Natural killer cell (primary cell): ENCODE measurements at places on chromosomes 16 and 17. TPM values are rescaled to one million over a fixed set of nuclear protein-coding genes. Genes with fewer than 3 reads are reported as not detected.

LRRC36 gene
- total RNA-seq, result not detected

MYH2 gene
- total RNA-seq, result not detected

- H3K4me1 ChIP-seq, result no peaks in the 10 kb centered on the region
- H3K27ac ChIP-seq, result no peak overlapping the region
- no peak overlapping the region for H3K4me3 ChIP-seq
- H3K27me3 ChIP-seq, result no peaks in the 10 kb centered on the region
These were observed 10.1 kb upstream of the TEKT3 start for GRCh38 chr17:15351478-15351840.

GRCh38 chr17:28741358-28742349, 2.2 kb upstream of the TRAF4 start:
- DNase-seq, result no peak
- H3K4me1 ChIP-seq, result peaks cover 80% of the 10 kb centered on the region
- no peak overlapping the region for H3K4me3 ChIP-seq
- H3K27ac ChIP-seq, result peak overlapping the region; percentile 53
- no peaks in the 10 kb centered on the region for H3K36me3 ChIP-seq

DNA sequence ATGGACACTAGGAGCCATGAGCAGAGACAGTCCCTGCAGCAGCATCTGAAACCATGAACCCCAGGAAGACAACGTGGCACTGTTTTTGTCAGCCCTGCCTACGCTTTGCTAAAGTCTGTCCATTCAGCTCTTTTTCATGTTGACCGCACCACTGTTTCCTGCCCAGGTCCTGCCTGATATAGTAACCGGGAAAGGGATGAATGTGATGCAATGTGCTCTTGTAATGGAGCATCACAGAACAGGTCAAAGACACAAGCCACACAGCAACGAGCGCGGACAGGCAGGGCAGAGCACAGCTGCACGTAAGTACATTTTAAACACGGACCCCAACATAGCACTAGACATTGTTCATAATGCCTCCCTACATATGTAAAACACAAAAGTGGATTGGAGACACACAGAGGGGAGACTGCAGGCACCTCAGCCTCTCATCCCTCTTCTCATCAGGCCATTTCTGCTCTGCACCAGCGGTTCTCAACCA, 16.9 kb upstream of the TNFRSF13B start:
- DNase-seq, result no peak
- no peaks in the 10 kb centered on the region for H3K36me3 ChIP-seq
- peaks cover 50% of the 10 kb centered on the region for H3K4me1 ChIP-seq
- no peak overlapping the region for H3K4me3 ChIP-seq
- no peaks in the 10 kb centered on the region for H3K27me3 ChIP-seq

SHISA9 gene
- total RNA-seq, result not detected

NPIPA3 gene
- total RNA-seq, result not detected

USP43 gene
- total RNA-seq, result 4.2 TPM

CRHR1 gene
- not detected for total RNA-seq

- peaks cover 50% of the 10 kb centered on the region for H3K4me1 ChIP-seq
- H3K27me3 ChIP-seq, result peaks cover 94% of the 10 kb centered on the region
- H3K36me3 ChIP-seq, result no peaks in the 10 kb centered on the region
- no peak within 1 kb of the TSS for H3K4me3 ChIP-seq
These were observed at the start of gene PRAC1 for GRCh38 chr17:48722201-48722907. Gene PRAC1 (minus strand): TSS chr17:48722518. CDS start chr17:48722392, 126 bp downstream.

ALDH3A1 gene
- total RNA-seq, result not detected

HS3ST3A1 gene
- total RNA-seq, result 2.5 TPM

GRCh38 chr17:63001689-63002394, 35.8 kb downstream of the TANC2 start:
- no peak for DNase-seq
- H3K27ac ChIP-seq, result no peak overlapping the region

DNA sequence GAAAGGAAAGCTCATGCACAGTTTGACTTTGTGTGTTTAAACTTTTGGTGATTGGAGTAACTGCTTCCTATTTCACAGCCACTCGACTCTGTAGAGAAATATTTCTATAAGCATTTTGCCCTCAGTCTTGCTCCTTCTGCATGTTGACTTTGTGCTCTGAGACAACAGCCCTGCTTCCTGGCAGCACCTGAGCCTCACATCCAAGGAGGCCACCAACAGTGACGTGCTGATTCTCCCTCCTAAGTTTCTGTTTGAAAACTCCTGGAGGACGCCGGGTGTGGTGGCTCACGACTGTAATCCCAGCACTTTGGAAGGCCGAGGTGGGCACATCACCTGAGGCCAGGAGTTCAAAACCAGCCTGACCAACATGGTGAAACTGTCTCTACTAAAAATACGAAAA, 23.9 kb upstream of the WSB1 start:
- no peaks in the 10 kb centered on the region for H3K36me3 ChIP-seq
- H3K4me3 ChIP-seq, result no peak overlapping the region
- DNase-seq, result no peak
- H3K27me3 ChIP-seq, result no peaks in the 10 kb centered on the region
- H3K27ac ChIP-seq, result no peak overlapping the region
- H3K4me1 ChIP-seq, result no peaks in the 10 kb centered on the region

GRCh38 chr17:61409301-61410112, 9.9 kb downstream of the TBX2 start:
- peak overlapping the region; percentile 4 for H3K4me3 ChIP-seq
- H3K27ac ChIP-seq, result no peak overlapping the region

RCVRN gene
- 0.86 TPM for total RNA-seq

DNA sequence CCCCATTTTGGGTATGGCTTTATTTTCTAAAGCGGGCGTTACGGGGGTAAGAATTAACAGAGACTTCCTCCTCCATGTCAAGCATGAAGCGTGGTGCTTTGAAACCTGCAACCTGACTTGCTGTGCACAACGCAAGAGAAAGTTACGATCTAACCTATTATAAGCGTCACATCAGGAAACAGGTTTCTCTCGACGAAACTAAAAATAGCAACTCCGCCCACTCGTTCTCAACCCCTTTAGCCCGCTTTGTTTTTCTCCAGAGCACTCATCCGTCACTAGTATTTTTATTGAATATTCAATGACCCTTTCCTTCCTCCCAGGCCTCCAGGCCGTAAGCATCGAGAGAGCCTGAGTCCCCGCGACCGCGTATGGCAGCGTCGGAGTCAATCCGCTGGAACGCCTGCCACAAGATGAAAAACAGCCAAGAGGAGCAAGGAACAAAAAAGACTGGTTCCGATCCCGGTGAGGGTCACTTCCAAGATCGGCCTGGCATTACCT, 555 bp downstream of the NUP88 start:
- peak overlapping the region; percentile 93 for H3K4me3 ChIP-seq
- H3K27me3 ChIP-seq, result no peaks in the 10 kb centered on the region
- peaks cover 26% of the 10 kb centered on the region for H3K4me1 ChIP-seq
- peak; percentile 40 for DNase-seq

DNA sequence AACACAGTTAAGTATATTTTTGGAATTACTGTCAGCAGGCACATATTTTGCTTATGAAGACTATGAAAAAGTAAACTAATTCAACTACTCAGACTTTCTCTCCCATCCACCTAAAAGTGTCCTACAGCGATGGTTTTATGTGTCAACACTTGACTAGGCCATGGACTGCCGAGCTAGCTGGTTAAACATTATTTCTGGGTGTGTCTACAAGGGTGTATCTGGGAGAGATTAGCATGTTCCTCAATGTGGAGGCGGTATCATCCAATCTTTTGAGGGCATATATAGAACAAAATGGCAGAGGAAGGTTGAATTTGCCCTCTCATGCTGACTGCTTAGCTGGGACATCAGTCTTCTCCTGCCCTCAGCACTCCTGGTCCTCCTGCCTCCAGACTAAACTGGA, 82.7 kb upstream of the CDYL2 start:
- H3K36me3 ChIP-seq, result no peaks in the 10 kb centered on the region
- H3K27me3 ChIP-seq, result no peaks in the 10 kb centered on the region
- no peaks in the 10 kb centered on the region for H3K4me1 ChIP-seq
- no peak for DNase-seq
- no peak overlapping the region for H3K4me3 ChIP-seq

DNA sequence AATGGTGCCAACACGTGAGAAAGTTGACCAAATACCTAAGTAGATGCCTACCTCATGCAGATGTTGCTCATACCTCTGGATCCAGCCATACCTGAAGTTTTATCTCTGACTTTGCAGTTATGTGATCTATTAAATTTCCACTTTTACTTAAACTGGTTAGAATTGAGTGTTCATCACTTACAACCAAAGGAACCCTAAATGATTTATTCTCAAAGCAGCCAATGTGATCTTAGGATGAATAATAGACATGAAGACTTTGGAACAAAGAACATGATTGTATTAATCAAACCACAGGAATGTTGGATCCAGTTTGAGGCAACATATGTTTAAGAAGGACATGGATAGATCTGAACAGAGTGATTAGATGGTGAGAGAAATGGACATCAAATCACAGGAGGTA, 68.7 kb downstream of the IRX6 start:
- H3K4me1 ChIP-seq, result no peaks in the 10 kb centered on the region
- no peak overlapping the region for H3K4me3 ChIP-seq
- H3K36me3 ChIP-seq, result no peaks in the 10 kb centered on the region
- H3K27me3 ChIP-seq, result no peaks in the 10 kb centered on the region
- H3K27ac ChIP-seq, result no peak overlapping the region

- no peak overlapping the region for H3K4me3 ChIP-seq
- H3K27ac ChIP-seq, result no peak overlapping the region
- peaks cover 28% of the 10 kb centered on the region for H3K36me3 ChIP-seq
- H3K27me3 ChIP-seq, result no peaks in the 10 kb centered on the region
- peaks cover 53% of the 10 kb centered on the region for H3K4me1 ChIP-seq
These were observed 5.6 kb upstream of the CYBA start for GRCh38 chr16:88656291-88656980.

ITGAX gene
- total RNA-seq, result 224 TPM

TMEM92 gene
- total RNA-seq, result not detected

GRCh38 chr17:9931144-9931741, 26.2 kb upstream of the RCVRN start:
- no peak overlapping the region for H3K27ac ChIP-seq
- DNase-seq, result no peak
- no peaks in the 10 kb centered on the region for H3K27me3 ChIP-seq
- H3K4me1 ChIP-seq, result no peaks in the 10 kb centered on the region
- peaks cover 42% of the 10 kb centered on the region for H3K36me3 ChIP-seq

DNA sequence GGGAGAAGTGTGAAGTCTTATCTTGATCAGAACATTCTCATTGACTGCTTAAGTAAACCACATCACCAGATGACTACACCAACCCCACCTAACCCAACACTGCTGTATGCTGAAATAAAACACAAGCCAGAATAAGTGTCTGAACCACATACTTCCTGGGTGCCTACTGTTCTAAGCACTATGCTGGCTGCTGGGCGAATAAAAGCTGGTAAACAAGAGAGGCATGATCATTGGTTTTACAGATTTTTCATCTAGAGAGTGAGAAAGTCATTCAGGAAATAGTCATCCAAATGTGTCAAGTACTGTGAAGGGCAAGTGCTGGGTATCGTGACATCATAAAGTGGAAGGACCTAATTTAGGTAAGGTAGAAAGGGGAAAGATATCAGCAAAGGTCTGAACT, 199.0 kb upstream of the SOX9 start:
- H3K4me3 ChIP-seq, result no peak overlapping the region
- H3K36me3 ChIP-seq, result no peaks in the 10 kb centered on the region
- DNase-seq, result peak; percentile 53
- peaks cover 9% of the 10 kb centered on the region for H3K4me1 ChIP-seq
- no peaks in the 10 kb centered on the region for H3K27me3 ChIP-seq
- no peak overlapping the region for H3K27ac ChIP-seq

ITGAD gene
- total RNA-seq, result 2.2 TPM

GRCh38 chr16:86396901-86397311, 113.4 kb upstream of the FOXF1 start:
- H3K27me3 ChIP-seq, result no peaks in the 10 kb centered on the region
- H3K27ac ChIP-seq, result no peak overlapping the region
- no peaks in the 10 kb centered on the region for H3K4me1 ChIP-seq

ACE gene
- 0.86 TPM for total RNA-seq
